ENCODE measurements at places on chromosomes 7 and 10.

GRCh38 chr7:112112822-112113255 lies 93.4 kb downstream of the DOCK4 start:
- no peak for DNase-seq

DNA sequence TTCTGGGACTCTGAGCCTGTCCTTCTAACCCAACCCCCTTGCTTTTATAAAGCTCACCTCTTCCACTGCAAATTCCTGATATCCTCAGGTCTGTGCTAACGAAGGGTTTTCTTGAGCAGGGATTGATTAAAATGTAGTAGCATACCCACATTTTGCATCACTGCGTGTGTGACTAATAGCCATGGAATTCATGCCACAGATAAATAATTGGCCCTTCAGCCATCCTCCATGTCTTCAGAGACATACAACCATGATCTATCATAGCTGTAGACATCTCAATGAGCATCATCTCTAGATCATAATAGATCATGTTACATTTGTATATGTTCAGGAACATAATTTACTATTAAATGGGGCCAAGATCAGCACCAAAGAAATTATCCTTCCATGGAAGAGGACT lies 990.3 kb downstream of the KCNMA1 start:
- no peak for DNase-seq

DNA sequence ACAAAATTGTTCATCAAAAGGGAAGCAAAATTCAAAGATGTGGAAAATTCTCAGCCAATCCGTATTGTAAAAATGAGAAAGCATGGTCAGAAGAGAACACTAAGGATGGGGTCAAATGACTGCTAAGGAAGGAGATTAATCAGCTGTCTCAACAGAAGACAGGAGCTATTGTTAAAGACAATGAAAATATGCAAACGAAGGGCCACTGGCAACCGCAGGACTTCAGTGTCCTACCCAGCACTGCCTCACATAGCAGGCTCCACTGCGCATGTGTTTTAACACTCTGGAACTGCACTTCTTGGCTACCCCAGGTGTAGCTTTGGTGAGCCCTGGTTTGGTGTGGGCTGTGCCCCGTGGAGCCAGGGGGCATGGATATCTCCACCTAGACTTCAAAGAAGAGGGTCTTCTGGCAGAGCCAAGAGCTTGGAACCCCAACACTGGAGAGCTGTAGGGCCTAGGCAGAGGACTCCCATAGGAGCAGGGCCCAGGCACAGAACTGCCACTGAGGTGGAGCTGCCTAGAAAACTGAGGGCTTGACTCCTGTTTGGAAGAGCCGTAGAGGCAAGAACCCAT lies 176.2 kb upstream of the GDF10 start:
- DNase-seq, result no peak

DNA sequence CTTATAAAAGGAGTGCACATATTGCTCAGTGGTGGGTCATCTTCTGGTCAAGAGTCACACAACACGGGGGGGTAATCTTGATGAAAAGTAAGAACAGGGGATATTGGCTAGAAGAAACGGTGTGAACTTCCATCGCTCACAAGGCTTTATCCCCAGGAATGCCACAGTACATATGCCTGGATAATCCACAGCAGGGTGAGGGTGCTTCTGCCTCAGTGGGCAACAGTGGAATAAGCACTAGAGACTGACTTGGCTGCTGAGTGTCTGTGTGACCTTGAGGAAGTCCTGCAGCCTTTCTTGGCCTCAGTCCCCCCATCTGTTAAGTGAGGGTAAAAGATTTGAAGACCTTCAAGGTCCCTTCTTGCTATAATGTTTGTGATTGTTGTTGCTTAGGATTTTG lies 44.9 kb upstream of the SHH start:
- no peak for DNase-seq

GRCh38 chr10:62763155-62763554 lies 41.4 kb upstream of the ADO start:
- no peak for DNase-seq

DNA sequence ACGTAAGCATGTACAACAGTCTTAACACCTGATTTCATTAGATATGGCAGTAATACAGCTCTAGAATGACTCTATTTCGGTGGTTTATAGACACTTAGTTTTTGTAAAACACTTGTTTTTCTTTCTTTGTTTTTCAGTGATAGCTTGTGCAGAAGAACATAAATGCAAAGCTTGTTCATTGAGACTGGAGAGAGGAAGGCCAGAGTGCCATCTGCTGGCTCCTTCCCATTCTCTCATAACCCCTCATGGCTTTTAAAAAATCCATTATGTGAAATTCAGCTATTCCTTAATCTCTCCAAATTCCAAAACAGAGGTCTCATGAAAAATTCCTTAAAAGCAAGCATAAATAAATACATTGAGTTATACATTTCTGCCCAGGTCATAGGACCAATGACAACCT lies 76.3 kb downstream of the CACNB2 start:
- DNase-seq, result no peak

DNA sequence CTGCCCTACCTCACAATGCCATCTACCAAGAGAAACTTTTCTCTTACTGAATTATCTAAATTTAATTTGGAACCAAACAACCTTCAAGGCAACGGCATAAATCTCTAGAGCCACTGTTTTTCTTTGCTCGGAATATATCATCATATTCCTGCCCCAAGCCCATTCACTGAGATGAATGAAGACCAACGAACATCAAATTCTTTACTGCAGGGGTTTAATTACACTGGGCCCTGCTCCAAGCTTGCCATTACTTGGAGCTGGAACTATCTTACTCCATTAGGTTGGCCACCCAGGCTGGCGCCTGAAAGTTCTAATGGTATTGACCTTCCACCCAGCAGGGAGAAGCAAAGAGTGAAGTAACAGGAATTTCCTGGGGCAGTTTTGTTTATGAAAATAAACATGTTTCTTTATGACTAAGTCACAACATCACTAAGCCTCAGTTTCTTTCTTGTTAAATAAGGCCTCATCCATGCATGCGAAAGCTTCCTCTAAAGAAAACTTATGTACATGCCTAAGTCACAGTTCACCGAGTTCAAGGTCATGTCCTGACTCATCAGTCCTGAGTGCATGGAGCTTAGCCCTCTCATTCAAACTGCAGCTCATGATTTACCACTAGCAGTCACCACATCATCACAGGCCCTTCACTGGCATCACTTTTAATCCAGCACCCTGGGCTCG lies 42.1 kb upstream of the ANAPC16 start:
- peak; percentile 22 for DNase-seq

DNA sequence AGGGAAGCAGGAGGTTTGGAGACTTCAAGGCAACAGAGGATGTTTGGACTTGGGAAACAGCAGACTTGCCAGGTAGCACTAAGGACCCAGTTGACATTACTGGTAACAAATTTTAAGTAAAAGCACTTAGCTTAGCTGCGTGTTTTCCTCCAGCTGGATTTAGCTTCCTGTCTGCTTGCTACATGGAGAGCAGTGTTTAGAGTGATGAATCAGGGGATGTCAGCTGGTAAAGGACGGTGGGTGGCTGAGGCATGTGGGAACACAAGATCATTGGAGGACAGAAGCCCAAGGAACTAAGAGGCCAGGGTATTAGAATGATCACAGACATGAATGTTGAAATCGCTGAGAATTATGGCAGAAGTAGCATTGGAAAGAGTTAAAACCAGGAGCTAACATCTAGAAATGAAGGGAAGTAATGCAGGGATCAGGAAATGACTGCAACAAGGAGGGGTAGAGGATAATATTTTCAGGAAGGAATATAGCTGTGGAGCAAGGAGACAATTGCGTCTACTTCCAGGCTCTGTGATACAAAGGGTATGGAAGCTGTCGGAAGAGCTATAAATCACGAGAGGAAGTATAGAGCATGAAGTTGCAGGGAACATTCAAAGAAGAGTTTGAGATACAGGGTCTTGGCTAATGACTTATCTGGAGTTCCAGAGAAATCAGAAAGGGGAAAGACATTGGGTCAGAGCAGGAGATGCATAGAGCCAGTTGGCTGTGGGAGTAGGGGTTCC lies 34.4 kb downstream of the CALD1 start:
- DNase-seq, result no peak

GRCh38 chr7:127717502-127718339 lies 65.7 kb downstream of the SND1 start:
- peak; percentile 19 for DNase-seq

- no peak for DNase-seq
Observed at GRCh38 chr7:68247571-68247970, 1250.9 kb downstream of the TYW1 start.

GRCh38 chr10:58764087-58764747 lies 251.5 kb downstream of the BICC1 start:
- no peak for DNase-seq

GRCh38 chr10:46515366-46515765 lies 41.1 kb downstream of the GPRIN2 start:
- no peak for DNase-seq

DNA sequence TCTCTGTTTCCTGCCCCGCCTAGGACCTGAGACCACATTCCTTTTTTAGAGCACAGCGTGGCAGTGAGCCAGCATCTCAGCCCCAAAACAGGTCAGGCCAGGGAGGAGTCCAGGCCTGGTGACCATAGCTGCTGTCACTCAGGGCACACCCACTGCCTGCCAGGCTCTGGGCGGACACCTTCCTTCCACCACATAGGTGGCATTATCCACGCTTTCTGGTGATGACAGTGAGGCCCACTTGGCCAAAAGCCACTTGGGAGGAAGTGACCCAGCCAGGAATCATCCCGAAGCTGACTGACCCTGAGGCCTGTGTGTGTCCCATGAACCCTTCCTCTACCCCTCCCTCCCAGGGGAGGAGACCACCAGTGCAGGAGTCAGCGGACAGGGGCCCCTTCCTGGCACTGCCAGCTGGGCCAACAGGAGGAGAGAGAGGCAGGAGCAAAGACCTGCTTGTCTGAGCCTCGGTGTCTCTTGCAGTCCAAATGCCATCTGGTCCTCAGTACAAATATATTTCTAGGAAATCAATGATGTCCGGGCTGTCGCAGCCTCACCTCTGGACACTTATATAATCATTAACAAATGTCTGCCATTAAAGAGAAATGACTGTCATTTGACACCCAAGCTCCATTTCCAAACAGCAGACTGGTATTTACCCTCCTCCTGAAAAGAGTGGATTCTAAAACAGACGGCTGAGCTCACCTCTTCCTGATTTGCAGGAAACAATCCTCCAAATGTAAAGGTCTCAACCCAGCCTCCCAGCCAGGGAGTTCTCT lies 63.0 kb downstream of the ABRAXAS2 start:
- DNase-seq, result no peak

DNA sequence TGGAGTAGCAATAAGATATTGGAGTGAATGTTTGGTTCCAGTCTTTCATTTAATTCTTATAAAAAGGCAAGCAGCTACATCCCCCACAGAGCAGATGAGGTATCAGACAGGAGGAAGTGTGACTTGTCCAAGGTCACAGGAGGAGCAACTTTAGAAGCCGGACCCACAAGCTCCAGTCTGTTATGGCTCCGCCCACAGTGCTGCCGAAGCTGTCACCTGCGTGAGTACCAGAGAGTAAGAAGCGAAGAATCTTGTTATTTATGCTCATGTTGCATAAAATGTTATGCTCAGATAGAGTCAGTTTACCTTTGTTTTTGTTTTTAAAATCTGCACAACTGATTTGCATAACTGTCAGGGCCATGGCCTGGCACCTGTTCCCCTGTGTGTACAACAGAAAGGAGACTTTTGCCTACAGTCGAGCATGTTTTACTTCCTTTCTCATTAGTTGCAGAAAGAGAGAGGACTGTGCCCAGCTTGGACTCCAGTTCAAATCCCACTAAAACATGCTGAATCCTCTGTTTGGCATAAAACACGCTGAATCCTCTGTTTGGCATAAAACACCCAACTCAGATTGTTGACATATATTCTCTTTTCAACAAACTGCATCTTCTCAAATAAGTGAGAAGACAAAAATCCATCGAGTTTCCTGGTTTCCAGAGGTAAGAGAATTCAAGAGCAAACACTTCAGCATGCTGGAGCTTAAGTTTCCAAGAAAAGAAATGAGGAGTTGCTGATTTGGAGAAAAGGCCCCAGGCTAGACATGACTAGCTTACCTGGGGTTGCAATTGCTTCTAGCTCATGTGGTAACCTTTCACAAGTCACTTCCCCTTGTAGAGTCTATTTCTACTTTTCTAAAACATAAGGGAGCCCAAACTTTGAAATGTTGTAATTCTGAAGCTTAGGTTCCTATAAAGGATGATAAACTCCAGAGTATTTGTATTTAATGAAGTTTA lies 409.8 kb upstream of the ZMIZ1 start:
- DNase-seq, result no peak

- DNase-seq, result no peak
Observed at GRCh38 chr7:48251766-48252165, 80.5 kb downstream of the ABCA13 start.

- DNase-seq, result no peak
Observed at GRCh38 chr10:130756651-130757050, 554.9 kb downstream of the TCERG1L start.
